ENCODE measurements at places on chromosomes 11 and 22.

DNA sequence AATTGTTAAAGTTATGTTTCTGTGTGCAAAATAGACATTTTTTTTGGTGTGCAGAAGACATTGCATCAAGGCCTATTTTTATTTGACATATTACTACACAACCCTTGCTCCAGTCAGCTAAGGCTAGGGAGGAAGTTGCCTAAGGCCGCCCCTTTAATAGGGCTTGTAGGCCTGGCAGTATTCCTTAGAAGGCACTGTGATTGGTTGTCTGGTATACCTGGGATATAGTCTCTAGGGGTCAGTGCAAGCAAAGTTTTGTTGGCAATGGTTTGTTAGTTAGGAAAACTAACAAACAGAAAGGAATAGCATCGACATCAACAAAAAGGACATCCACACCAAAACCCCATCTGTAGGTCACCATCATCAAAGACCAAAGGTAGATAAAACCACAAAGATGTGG lies 16.9 kb downstream of the CCDC15 start:
- peak; percentile 42 for DNase-seq

- no peak for DNase-seq
Observed at GRCh38 chr11:114142707-114143106, 83.2 kb downstream of the ZBTB16 start.

- no peak for DNase-seq
Observed at GRCh38 chr22:31613286-31613903, 48.6 kb downstream of the PISD start.

DNA sequence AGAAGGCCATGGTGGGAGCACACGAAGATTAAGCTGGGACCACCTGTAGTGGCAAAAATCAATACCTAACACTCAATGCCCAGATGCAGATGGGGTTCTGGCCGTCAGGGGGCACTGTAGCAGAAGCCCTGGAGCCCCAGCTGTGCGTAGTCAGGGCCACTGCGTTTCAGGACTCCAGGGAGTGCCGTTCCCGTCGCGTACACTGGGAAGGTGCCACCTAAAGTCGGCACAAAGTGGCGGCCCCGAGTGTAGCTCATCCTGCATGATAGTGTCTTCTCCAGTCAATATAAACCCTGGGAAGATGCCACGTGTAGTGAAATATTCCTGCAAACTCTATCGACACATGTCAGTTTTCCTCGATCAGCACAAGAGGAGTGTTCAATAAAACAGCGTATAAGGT lies 123.8 kb upstream of the NTM start:
- DNase-seq = no peak

DNA sequence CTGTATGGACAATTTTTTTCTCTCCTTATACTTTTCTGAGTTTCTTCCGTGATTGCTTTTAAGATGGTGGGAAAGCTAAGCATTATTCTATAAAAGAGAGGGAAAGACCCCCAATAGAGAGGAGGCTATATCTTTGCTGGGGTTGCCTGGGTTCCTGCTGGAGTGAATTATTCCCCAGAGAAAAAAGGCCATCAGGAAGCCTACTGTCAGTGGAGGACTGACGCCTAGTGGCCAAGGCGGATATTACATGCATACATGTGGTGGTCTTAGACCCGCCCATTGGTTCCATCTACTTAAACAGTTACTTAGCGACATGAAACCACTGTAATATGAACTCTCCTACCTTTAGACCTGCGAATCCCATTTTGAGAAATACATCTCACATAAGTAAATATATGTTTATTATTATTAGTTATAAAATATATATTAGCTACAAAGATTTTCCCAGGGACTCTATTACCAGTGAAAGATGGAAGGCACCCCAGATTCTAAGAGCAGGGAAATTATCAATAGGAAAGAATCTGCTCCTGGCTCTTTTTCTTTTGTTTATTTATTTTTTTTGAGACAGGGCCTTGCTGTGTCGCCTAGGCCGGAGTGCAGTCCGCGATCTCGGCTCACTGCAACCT lies 15.7 kb upstream of the PGA3 start:
- DNase-seq = peak; percentile 74

GRCh38 chr22:29128891-29129807 lies 56.3 kb downstream of the KREMEN1 start:
- no peak for DNase-seq

All from HCT116 (cell line).